Activated T-cell treated with anti-CD3 and anti-CD28 coated beads, Interleukin-2, amount 50 U/mL, for 72 hours (primary cell): ENCODE measurements at places on chromosomes 13 and 19. TPM values are rescaled to one million over a fixed set of nuclear protein-coding genes. Genes with fewer than 3 reads are reported as not detected.

The ICAM5 gene
- 3.8 TPM for total RNA-seq

The GIPC1 gene
- 24.1 TPM for total RNA-seq

The CGB8 gene
- total RNA-seq, result not detected

The RAB20 gene
- total RNA-seq, result 1.8 TPM

The CHST8 gene
- not detected for total RNA-seq

The ADGRE3 gene
- total RNA-seq, result not detected

The PCSK4 gene
- total RNA-seq, result 16.6 TPM

The GIPR gene
- 11.0 TPM for total RNA-seq

The LAIR2 gene
- 0.83 TPM for total RNA-seq

The PLK5 gene
- total RNA-seq, result not detected

The GPR4 gene
- 0.07 TPM for total RNA-seq

The TNFSF11 gene
- 2.2 TPM for total RNA-seq

The LILRA2 gene
- not detected for total RNA-seq

The LILRB5 gene
- not detected for total RNA-seq

The OR10H4 gene
- not detected for total RNA-seq

The ZNF66 gene
- total RNA-seq, result 10.5 TPM

The PROZ gene
- total RNA-seq, result not detected

The NTN5 gene
- total RNA-seq, result 1.9 TPM

The DCT gene
- total RNA-seq, result 2.3 TPM

The ZNF823 gene
- 3.3 TPM for total RNA-seq

The KASH5 gene
- 1.6 TPM for total RNA-seq

The CXCL17 gene
- not detected for total RNA-seq

The LRG1 gene
- 2.3 TPM for total RNA-seq

The MTUS2 gene
- total RNA-seq, result not detected

The PGLYRP1 gene
- not detected for total RNA-seq

The GRIK5 gene
- total RNA-seq, result 1.1 TPM

The ZNF69 gene
- total RNA-seq, result 2.0 TPM

The MATK gene
- 19.2 TPM for total RNA-seq

The SACS gene
- total RNA-seq, result 31.1 TPM

The MYO1F gene
- 23.3 TPM for total RNA-seq
